ENCODE measurements at places on chromosomes 7 and 10.

GRCh38 chr7:30678805-30679204 lies 3.5 kb downstream of the CRHR2 start:
- H3K27me3 ChIP-seq: peaks cover 79% of the 10 kb centered on the region
- H3K4me3 ChIP-seq: no peak overlapping the region

DNA sequence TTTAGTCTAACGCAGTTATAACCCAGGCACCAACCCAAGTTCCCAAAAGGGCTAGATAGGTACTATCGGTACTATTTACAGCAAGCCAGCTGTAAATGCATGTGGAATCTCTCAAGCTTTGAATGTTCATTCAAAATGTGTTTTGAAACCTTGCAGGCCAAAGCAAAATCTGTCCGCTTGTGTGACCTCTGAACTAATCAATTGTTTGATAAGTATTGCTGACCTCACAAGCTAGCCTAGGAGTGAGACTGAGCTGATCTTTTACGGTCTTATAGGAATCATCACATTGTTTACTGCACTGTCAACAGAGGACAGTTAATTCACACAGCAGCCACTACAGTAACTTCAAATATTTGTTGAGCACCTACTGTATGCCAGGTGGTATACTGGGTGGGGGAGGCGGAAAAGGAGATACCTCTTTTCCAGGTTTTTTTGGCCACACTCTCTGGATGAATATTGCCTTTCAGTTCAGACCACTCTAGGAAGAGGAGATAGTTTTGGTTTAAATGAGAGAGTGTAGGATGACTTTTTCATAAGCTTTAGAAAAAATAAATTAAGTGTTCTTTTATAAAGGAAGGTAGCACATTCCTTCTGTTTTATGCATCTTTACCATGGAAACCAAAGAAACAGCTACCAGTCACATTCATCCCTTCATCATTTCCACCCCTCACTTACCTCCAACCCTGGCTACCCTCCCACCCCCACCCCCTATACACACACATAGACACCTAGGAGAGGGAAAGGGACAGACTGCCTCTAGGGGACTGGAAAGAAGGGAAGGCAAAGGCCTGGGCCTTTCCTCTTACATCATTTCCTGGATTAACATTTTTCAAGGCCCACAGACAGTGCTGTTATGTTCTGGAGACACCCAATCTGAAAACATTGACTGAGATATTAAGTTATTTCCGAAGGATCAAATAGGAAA lies 2.4 kb downstream of the PAPSS2 start:
- H3K27me3 ChIP-seq: peaks cover 74% of the 10 kb centered on the region
- peaks cover 7% of the 10 kb centered on the region for H3K36me3 ChIP-seq

GRCh38 chr10:92773776-92774175 lies 74.5 kb upstream of the EXOC6 start:
- peaks cover 57% of the 10 kb centered on the region for H3K27me3 ChIP-seq
- no peak overlapping the region for H3K4me3 ChIP-seq
- H3K4me1 ChIP-seq: no peaks in the 10 kb centered on the region
- H3K36me3 ChIP-seq: no peaks in the 10 kb centered on the region
- DNase-seq: no peak

DNA sequence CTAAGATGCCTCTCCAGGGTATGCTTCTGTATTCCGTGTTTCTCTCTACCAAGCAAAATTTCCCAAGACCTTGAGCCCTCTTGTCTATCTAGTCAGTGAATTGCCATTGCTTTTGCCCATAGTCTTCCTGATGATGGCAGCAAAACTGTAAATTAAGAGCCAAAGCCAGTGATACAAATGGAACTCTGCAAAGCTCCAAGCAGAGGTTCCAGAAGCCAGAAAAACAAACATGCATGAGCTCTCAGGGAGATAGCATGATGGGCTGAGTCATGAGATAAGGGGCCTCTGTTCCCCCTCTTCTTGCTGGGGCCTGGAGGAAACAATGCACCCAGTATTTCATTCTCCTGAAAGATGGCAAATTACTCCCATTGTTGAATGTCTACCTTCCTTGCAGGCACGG lies 24.7 kb downstream of the LSMEM1 start:
- no peak for DNase-seq
- H3K4me1 ChIP-seq: no peaks in the 10 kb centered on the region
- H3K4me3 ChIP-seq: no peak overlapping the region

DNA sequence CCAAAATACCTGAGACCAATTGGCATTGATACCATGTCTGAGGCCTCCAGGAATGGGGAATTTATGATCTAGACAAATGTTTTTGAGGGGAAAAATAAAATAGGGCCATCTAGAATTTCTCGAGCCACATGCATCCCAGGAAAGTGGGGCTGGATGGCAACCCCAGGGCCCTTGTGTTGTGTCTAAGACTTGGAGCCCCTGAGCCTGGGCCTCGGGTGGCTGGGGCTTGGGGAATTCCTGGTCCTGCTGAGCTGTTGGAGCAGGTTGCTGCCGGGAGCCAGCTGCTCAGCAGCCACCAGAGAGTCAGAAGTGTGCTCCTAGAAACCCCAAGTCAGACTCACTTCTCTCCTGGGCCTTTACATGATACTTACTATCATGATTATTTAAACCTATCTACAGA lies 172.9 kb downstream of the WDR37 start:
- DNase-seq: no peak
- H3K4me1 ChIP-seq: no peaks in the 10 kb centered on the region
- H3K4me3 ChIP-seq: no peak overlapping the region
- H3K27me3 ChIP-seq: no peaks in the 10 kb centered on the region

GRCh38 chr7:472640-472957 lies 47.0 kb downstream of the PDGFA start:
- no peak overlapping the region for H3K27ac ChIP-seq
- peaks cover 3% of the 10 kb centered on the region for H3K36me3 ChIP-seq
- no peak for DNase-seq

DNA sequence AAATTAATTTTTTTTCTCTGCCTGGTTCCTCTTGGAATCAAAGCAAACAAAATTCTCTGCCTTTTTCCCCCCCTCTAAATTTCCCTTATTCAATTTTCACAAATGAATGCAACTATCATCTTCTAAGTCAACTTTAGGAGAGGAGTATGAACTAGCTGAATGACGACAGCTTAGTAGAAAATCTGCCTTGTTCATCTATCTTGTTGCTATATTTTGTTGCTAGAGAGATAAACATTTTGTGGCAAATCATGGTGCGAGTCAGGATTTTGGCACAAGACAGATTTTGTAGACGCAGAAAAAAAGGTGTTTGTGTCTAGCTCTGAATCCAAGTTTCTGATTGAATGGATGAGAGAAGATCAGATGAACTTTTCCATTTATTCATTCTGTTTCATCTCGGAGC lies 81.0 kb upstream of the FZD8 start:
- no peak overlapping the region for H3K27ac ChIP-seq
- no peak for DNase-seq
- H3K4me1 ChIP-seq: no peaks in the 10 kb centered on the region
- peaks cover 10% of the 10 kb centered on the region for H3K27me3 ChIP-seq

- peaks cover 12% of the 10 kb centered on the region for H3K36me3 ChIP-seq
- H3K27ac ChIP-seq: peak overlapping the region; percentile 31
- peaks cover 25% of the 10 kb centered on the region for H3K4me1 ChIP-seq
- H3K27me3 ChIP-seq: no peaks in the 10 kb centered on the region
Measured at GRCh38 chr10:132577350-132578003, 39.9 kb downstream of the INPP5A start.

DNA sequence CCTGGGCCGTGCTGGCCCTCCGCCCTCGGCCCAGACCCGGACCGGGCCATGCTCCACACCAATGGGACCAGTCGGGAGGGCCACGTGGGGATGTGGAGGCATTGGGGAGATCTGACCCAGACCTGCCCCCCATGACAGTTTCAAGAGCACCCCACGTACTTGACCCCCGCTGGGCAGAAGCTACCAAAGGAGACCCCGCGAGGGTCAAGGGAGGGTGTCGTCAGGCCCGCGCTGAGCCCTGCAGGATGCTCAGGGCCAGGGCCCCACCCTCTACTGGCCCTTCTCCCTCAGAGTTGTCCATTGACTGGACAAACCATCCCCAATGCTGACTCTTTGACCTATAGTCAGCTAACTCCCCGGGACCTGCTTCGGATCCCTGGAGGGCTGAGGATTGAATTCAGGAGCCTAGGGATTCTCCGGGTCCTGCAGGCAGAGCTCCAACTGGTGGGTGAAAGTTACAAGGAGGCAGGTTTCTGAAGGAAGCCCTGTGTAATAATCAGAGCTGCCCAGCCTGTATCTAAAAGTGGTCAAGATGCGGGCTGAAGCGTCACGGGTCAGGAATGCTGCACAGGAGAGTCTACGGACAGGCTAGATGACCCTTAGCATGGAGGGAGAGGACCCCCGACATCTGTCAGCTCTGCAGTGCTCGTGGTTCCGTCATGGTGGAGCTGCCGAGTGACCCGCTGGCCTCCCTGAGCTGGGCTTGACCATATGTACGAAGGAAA lies 498 bp upstream of the CALHM2 start:
- no peak for DNase-seq
- H3K27ac ChIP-seq: peak overlapping the region; percentile 91
- no peaks in the 10 kb centered on the region for H3K27me3 ChIP-seq
- H3K36me3 ChIP-seq: peaks cover 30% of the 10 kb centered on the region
- peak overlapping the region; percentile 95 for H3K4me3 ChIP-seq

DNA sequence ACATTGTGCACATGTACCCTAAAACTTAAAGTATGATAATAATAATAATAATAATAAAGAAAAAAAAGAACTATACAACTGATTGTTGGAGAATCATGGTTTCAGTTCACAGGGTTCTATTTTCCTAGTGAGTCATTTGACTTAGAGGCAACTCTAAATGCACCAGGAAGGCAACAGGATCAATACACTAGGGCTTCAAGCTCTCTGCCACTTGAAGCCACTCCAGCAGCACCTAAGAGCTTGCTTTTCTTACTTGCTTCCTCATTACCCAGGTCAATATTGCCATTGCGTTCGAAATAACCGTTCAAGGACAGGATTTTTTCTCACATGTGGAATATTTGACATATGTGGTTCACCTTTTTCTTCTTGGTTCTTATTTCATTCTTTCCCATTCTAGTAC lies 189.7 kb downstream of the GRM3 start:
- no peak for DNase-seq
- H3K27me3 ChIP-seq: no peaks in the 10 kb centered on the region
- no peak overlapping the region for H3K27ac ChIP-seq
- H3K4me1 ChIP-seq: no peaks in the 10 kb centered on the region

DNA sequence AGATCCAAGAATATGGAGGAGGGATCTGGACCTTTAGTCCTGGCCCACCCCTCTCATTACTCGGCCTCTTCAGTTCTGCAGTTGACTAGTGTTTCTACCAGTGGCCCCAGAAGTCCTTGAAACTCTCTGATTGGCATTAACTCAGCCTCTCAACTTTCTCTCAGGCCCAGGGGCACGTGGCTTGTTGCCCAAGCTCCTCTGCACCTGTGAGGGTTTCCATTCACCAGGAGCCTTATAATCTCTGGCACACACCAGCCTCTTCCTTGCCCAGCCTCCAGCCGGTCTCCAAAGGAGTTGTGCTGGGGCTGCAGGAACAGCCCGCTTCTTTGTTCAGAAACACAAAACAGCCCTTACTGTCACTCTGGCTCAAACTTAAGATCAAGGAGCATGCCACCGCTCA lies 47.6 kb upstream of the ZPBP start:
- H3K4me1 ChIP-seq: peaks cover 3% of the 10 kb centered on the region
- DNase-seq: no peak
- H3K4me3 ChIP-seq: no peak overlapping the region
- H3K36me3 ChIP-seq: no peaks in the 10 kb centered on the region

- H3K27ac ChIP-seq: no peak overlapping the region
- no peak for DNase-seq
- no peak overlapping the region for H3K4me3 ChIP-seq
- no peaks in the 10 kb centered on the region for H3K36me3 ChIP-seq
Measured at GRCh38 chr7:23373151-23374004, 74.2 kb downstream of the MALSU1 start.

- H3K4me1 ChIP-seq: no peaks in the 10 kb centered on the region
- no peaks in the 10 kb centered on the region for H3K36me3 ChIP-seq
- DNase-seq: no peak
- no peaks in the 10 kb centered on the region for H3K27me3 ChIP-seq
- no peak overlapping the region for H3K27ac ChIP-seq
Measured at GRCh38 chr10:59577984-59578383, 131.7 kb downstream of the SLC16A9 start.

DNA sequence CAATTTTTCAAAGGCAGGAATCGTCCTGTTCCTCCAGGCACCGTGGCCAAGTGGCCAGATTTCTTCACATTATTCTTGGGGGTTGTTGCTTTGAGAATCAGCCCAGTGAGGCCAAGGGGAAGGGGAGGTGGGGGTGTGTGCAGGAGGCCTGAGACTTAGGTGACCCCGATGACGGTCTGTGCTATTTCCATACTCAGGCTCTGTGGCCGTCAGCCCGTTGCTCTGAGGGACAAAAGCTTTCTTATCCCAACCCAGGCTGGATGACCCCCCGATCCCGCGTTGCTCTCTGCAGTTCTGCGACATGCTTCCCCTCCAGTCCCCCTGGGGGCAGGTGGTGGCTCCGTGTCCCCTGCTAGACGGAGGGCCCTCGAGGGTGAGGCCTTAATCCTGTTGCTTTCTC lies 14.2 kb downstream of the DOCK1 start:
- no peak overlapping the region for H3K27ac ChIP-seq
- DNase-seq: no peak
- no peaks in the 10 kb centered on the region for H3K27me3 ChIP-seq
- peaks cover 3% of the 10 kb centered on the region for H3K36me3 ChIP-seq
- H3K4me1 ChIP-seq: no peaks in the 10 kb centered on the region
- no peak overlapping the region for H3K4me3 ChIP-seq

DNA sequence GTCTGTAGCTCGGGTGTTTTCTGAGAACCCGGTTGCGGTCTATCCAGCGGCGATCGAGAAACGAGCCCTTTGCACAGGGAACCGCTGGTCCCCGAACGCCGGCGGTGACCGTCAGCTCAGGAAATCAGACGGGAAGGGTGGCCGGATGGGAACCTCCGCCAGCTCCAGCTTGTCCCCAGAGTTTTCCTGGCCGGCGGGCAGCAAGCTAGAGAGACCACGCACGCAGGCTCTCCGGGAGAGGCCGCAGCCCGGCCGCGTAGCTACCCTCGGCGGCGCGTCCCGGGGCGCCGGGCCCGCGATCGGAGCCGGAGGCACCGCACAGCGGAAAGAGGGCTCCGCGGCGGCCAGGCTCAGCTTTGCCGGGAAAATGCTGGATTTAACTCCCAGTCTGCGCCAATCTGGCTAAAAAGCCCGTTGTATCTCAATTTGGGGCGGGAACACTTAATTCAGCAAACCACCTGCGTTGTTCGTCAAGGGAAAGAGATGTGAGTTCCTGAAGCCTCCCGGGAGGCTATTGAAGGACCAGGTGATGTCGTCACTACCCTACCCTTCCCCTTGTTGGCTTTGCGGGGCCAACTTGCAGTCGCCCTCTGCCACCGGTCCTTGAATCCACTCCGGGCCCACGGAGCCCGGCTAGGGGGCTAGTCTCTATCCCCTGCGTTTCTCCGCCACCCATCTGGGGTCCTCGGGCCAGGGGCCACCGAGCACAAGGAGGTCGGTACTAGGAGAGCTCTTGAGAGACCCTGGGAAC lies 859 bp upstream of the CH25H start:
- peak overlapping the region; percentile 91 for H3K4me3 ChIP-seq
- peaks cover 15% of the 10 kb centered on the region for H3K4me1 ChIP-seq
- H3K36me3 ChIP-seq: peaks cover 8% of the 10 kb centered on the region
- DNase-seq: no peak
- H3K27me3 ChIP-seq: peaks cover 23% of the 10 kb centered on the region
- no peak overlapping the region for H3K27ac ChIP-seq
